Renal cortical epithelial cell (primary cell): ENCODE measurements at places on chromosomes 11 and 22. TPM values are rescaled to one million over a fixed set of nuclear protein-coding genes. Genes with fewer than 3 reads are reported as not detected.

DNA sequence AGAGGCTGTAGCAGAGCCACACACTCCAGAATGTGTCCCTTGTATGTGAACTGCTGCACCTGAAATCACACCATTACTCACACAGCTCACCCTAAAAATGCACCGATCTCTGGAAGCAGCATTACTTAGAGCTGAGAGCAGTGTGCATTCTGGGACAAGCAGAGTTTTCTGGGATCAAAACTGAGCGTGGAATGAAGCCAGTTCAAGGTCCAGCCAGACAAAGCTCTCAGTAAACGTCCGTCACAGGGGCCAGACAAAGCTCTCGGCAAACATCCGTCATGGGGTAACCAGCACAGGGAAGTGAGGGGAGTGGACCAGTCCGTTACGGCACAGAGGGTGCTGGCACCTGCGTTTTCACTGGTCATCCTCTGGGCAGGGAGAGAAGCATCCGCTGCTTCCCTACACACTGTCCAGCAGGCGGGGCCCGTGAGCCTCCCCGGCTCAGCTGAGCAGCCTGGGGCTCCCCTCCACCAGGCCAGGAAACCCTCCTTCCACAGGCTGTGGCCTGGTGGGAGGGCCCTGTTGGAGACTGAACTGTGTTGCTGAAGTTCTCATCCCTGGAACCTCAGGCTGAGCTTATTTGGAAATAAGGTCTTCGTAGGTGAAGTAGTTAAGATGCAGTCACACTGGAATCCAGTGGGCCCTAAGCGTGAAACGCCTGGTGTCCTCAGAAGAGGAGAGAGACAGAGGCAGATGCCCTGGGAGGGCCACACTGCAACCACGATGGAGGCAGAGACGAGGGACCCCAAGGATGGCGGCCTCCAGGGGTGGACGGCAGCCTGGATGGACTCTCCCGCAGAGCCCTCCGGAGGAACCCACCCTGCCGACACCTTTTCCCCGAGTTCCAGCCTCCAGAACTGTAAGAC is 883.9 kb downstream of the BRD1 start:
- DNase-seq: no peak

DNA sequence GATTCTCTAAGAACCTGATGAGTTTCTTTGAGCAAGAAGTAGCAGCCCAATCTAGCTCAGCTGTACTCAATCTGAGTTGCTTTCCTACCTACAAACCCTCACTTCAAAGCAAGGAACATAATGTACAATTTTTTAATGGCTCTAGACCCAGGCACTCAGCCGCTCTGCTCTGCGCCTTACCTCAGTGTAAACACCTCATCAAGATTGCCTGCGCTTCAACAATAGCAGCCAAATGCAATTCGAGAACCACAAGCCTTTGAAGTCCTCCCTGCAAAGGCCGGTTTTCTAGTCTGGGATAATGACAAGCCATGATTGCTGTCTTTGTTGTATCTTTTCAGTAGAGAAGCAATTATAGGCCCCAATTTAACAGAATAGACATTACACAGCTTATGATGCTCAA is 38.0 kb downstream of the JHY start:
- no peak for DNase-seq

DNA sequence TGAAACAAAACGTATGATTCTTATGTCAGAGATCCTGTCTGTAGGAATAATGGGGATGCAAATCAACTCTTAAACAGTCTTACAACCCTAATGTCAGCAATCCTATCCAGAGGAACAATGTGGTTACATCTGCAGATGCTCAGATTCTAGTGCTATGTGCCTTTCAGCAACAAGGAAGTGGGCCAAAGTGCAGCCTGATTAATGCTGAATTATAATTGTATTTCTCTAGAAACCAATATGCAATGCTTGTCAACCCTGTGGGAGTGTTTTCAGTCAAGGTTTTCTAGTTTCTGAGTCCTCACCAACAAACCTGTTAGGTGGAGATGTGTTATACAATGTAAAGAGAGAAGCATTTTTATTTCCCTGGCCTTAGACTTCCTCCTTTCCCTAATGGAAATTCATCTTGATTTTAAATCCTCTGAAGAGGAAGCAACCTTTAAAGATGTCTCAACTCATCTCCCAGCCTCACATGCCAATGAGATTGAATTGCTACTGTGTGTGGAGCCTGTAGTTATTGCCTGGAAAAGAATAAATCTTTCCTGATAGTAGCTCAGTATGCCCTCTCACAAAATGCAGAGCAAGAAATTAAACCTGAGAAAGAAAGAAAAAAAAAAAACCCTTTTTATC is 26.2 kb upstream of the TMEM123 start:
- DNase-seq: no peak

DNA sequence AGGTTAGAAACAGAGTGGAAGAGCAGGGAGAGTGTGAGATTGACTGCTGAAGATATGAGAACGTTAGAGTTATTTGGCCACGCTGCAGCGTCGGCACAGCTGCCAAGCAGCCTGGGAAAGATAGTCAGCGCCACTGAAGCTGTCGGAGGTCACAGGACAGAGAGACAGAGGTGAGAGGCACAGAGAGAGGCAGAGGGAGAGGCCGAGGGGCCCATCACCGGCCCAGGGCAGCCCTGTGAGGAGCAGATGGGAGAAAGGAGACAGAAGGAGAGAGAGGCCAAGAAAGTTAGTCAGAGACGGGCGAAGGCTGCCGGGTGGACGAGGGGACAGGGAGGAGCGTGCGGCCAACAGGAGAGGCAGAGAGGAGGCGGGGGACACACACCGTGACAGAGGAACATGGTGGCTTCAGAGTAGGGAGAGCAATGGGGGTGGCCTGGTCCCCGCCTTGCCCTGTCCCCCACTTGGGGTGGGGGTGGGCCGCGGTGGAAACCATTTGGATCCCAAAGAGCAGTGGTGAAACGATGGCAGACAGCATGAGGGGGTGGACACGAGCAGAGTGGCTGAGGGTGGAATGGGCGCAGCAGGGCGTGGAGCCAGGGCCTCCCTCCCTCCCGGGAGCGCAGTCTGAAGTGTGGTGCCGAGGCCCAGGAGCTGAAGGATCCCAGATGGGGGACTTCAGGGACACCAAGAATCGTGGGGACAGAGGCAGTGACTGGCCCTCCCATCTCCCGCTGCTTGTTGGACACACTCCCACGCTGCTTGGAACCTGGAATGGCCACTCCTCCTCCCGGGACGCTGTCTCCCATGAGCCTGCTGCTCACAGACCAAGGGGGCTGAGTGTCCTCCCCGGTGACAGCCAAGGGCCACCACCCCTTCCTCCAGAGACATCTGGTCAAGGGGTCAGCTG is 26.6 kb downstream of the LRRC10B start:
- DNase-seq: no peak

- DNase-seq: no peak
Observed at GRCh38 chr11:121508449-121508848, 55.7 kb upstream of the SORL1-AS1 start.

- no peak for DNase-seq
Observed at GRCh38 chr11:91239359-91239758, 985.3 kb upstream of the FAT3 start.

GRCh38 chr11:35042913-35043312 is 96.1 kb upstream of the CD44 start:
- no peak for DNase-seq

Gene RAC2
- 3.5 and 13.7 TPM in 2 replicates for total RNA-seq

Gene LRRC32
- total RNA-seq: 0.17 and 5.6 TPM in 2 replicates
